ENCODE measurements at places on chromosomes 5 and 9.

- DNase-seq = no peak
These were observed 125.8 kb downstream of the DTWD2 start for GRCh38 chr5:118862596-118862995.

DNA sequence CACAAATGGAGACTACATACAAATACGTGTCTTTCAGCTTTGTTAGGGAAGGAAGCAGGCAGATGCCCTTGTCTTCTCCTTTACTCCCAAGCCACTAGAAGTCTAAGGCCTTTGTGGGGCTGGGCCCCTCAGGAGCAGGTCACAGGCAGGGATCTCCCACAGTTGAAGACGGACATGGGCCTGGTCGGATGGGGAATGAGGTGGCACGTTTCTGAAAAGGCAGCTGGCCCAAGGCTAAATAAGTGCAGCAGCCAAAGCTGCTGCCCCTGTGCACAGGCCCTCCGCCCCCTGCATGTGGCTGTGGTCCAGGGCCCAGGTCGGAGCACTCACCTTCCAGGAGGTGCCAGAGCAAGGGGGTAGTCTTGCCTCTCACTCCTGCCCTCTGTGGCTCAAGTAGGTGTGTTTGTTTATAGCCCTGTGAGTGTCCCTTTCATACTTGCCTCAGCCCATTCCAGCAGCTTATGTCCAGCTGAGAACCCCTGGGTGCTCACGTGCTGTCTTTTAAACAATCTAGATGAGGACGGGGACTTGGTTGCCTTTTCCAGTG, 1.8 kb downstream of the SQSTM1 start:
- no peak for DNase-seq

- peak; percentile 88 for DNase-seq
These were observed 100.4 kb downstream of the TRIM36 start for GRCh38 chr5:115069087-115069968.

DNA sequence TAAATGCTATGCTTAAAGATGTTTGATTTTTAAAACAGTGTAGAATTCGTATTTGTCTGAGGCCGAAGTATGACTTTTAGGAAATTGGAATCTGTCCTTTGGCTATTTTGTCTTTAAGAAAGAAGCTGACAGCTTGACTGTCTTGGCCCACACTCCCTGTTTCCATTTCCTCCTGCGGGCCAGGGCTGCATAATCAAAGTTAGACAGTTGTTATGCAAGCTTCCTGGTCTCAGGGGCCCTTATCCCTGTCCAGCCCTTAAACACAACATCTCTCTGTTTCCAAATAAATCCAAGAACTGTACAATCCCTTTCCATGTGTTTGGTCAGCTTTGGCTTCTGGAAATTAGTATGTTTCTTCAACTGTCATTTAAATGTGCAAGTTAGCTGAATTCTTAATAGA, 54.6 kb upstream of the ECM2 start:
- no peak for DNase-seq

- no peak for DNase-seq
These were observed 949.4 kb downstream of the TLE4 start for GRCh38 chr9:80521151-80521550.

GRCh38 chr5:14723701-14724132, 59.2 kb downstream of the OTULIN start:
- no peak for DNase-seq

GRCh38 chr5:38543886-38544285, 12.6 kb downstream of the LIFR start:
- DNase-seq = no peak

DNA sequence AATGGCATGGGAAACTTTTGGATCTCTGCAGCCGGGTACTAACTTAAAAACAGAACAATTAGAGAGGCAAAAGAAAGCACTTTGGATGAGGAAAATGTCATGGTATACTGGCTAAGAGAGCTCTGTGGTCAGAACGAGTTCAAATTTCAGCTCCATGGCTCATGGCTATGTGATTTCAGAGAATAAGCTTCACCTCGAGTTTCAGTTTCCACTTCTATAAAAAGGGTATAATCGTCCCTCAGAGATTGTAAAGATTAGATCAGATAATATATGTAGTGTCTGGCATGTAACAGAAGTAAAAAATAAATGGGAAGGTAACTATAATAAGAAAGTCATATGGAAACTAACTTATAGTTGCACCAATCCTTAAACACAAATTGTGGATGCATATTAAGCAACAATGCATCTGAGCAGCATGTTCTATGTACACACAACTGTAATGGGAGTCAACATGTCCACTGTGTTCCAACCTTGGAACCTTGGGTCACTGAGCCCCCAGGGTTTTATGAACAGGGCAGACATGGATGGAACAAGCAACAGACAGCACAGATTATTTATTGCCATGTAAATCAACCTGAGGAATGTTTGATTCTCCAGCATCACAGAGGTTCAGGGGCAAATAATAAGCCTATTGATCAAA, 145.4 kb downstream of the MAPKAP1 start:
- DNase-seq = peak; percentile 29

DNA sequence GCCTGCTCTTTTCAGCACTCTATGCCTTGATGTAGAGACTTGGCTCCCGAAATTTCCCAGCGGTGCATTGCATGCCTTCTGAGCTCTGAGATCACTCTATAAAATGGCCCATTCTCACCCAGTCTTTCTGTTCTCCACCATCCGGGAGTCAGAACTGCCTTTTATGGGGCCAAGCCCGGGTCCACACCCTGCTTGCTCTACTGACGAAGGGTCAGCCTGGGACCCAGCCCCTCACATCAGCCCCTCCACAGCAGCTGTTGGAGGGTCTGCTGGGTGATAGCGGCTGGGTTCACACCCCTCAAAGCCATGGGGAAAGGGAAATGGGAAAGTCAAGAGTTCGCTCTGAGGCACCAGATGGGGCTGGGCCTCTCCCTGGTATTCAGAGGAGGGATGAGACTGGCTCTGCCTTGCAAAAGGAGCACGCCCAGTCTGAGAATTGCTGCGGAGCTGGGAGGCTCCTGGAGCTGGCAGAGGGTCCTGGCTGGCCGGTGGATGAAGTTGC, 66.0 kb upstream of the ORM1 start:
- no peak for DNase-seq

GRCh38 chr5:155959082-155959481, 367.9 kb upstream of the SGCD start:
- no peak for DNase-seq

GRCh38 chr5:16074358-16074757, 105.2 kb downstream of the MARCHF11 start:
- DNase-seq = no peak

- peak; percentile 58 for DNase-seq
These were observed 518 bp downstream of the UBE2B start for GRCh38 chr5:134371834-134372340.

GRCh38 chr9:130962418-130963316, 23.6 kb upstream of the FIBCD1 start:
- no peak for DNase-seq

GRCh38 chr5:60026161-60026560, 132.6 kb upstream of the PDE4D start:
- no peak for DNase-seq

GRCh38 chr5:181107699-181108098, 23.3 kb downstream of the OR2V1 start:
- DNase-seq = no peak

DNA sequence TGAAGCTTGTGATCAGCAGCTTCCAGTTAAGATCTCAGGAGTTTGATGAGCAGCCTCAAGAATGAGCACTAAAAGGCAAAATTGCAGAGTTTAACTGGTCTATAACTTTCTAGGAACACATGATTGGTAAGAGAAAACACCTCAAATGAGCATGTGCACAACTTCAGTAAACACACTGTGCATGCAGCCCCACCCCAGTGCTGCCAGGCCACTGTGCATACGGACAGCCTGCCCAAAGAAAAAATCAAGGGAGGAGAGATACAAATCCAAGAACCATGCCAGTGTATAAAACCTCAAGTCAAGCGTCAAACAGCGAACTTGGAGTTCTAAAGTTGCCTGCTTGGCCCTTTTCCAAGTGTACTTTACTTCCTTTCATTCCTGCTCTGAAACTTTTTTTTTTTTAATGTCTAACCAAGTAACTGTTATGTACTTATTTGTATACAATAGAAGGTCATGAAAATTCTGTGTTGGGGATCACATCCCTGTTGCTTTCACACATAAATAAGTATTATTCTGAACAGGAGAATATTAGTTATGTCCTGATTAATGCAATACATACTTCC, 125.6 kb upstream of the TSLP start:
- DNase-seq = no peak

DNA sequence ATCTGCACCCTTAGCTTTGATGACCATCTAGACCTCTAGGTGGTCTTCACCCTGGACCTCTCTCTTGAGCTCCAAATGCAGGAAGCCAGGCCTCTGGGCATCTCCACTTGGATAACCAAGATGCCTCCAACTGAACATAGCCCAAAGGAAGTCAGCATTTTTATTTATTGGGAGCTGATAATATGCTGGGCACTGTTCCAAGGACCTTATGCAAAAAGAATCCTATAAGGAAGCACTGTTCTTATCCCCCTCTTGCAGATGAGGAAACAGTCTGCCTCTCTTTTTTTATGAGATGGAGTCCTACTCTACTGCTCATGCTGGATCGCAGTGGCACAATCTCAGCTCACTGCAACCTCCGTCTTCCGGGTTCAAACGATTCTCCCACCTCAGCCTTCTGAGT, 219.9 kb downstream of the CDK5RAP2 start:
- DNase-seq = no peak

- no peak for DNase-seq
These were observed 285.8 kb upstream of the MEF2C start for GRCh38 chr5:89168766-89169165.
